Amniotic epithelial cell (primary cell): ENCODE measurements at places on chromosomes 16 and 17.

DNA sequence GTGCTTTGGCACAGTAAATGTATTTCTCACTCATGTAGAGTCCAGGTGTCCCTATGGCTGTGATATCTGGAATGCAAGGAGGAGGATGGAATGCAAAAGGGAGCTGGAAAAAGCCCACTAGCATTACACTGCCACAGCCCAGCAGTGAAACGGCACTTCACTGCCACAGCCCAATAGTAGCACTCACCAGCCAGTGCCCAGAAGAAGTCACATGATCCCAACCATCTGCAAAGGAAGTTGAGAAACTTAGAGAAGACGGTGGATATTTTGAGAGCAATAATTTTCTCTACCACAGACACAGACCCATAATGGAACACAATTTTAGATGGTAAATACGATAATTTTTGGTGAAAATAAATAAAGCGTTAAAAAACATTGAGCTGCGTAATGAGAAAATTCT lies 51.8 kb downstream of the C16orf82 start:
- DNase-seq: no peak

DNA sequence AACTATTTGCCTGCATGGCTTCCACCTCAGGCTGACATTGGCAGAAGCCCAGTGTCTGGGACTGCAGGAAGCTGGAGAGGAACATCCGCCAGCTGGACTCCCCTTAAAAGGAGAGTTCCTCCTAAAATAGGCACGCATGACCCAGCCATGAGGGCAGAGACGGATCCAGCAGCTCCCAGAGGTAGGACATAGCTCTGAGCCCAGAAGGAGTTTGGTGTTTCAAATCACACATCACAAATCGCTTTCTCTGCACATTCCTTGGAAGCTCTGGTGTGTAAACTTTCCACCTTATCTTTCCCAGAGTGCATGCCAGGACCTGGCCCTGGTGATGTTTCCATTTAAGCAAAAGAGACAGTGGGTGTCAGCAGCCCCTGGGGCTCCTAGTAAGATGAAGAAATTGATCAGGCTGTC lies 231.1 kb upstream of the CDH5 start:
- DNase-seq: peak; percentile 61

DNA sequence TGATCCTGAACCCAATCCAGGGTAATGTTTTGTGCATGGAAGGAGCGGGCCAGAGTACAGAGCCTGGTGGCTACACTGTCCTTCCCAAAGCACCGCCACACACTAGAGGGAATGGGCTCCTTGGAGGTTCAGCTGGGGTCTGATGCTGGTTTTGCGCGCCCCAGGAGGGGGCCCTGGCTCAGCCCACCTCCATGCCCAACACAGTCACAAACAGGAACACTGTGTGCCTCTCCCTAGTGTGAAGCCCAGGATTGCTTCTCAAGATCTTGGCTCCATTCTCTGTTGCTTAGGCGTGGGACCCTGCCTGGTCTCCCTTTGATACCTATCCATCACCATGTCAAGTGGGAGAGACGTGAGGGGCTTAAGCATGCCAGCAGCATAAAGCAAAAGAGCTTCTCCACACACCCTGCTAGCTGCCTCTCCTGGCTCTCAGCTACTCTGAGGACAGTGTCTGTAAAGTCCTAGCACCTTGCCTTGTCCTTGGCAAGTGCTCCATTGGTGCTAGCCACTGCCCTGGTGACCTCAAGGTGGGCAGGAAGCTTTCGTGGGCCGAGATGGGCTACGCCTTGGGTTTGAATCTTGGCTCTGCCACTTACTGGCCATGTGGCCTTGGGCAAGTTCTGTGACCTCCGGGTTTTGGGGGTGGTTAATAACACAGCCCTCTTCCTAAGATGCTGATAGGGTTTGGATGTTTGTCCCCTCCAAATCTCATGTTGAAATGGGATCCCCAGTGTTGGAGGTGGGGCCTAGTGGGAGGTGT lies 122.2 kb downstream of the C16orf78 start:
- no peak for DNase-seq

- DNase-seq: no peak
These were observed 6.3 kb downstream of the RCVRN start for GRCh38 chr17:9898812-9899211.

GRCh38 chr17:50517504-50518383 lies 9.5 kb downstream of the MYCBPAP start:
- no peak for DNase-seq

- no peak for DNase-seq
These were observed 41.5 kb downstream of the RPTOR start for GRCh38 chr17:80585890-80586845.

GRCh38 chr16:89184933-89185794 lies 13.6 kb downstream of the CDH15 start:
- no peak for DNase-seq

GRCh38 chr17:64777415-64778239 lies 115.5 kb upstream of the SMURF2 start:
- no peak for DNase-seq

GRCh38 chr17:43587647-43588046 lies 41.5 kb upstream of the ETV4 start:
- no peak for DNase-seq

GRCh38 chr16:62832214-62832613 lies 796.0 kb upstream of the CDH8 start:
- no peak for DNase-seq

GRCh38 chr17:52027081-52027480 lies 131.4 kb downstream of the CA10 start:
- no peak for DNase-seq

- no peak for DNase-seq
These were observed 14.0 kb downstream of the SUPT6H start for GRCh38 chr17:28675980-28676379.

DNA sequence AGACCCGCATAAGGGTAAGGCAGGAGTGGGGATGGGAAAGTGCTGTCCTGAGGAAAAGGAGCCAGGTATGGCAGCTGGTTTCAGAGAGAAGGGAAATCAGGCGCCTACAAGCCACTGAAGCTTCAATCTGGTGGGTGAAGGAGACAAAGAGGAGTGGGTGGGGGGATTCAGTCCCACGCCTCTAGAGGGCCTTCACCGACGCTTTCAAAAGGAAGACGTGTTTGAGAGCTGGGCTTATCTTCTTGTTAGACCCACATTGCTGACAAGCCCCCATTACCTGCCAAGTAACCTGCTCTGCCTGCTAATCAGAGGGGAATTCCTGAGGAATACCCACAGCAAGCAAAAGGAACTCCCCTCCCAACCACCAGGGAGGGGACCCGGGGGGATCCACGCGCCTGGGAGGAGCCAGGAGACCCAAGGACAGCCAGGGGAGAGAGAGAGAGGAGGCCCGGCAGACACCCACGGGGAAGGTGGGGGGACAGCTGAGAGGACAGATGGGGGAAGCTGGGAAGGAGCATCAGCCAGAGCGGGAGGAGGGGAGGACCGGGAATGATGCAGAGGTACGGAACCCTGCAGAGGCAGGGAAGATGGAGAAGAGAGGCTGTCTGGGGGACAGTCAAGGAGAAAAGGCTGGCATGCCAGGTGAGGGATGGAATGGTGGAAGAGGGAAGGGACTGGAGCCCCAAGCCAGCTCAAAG lies 1.0 kb downstream of the MTMR4 start:
- DNase-seq: no peak

- no peak for DNase-seq
These were observed 52.2 kb upstream of the STH start for GRCh38 chr17:45946841-45947256.

DNA sequence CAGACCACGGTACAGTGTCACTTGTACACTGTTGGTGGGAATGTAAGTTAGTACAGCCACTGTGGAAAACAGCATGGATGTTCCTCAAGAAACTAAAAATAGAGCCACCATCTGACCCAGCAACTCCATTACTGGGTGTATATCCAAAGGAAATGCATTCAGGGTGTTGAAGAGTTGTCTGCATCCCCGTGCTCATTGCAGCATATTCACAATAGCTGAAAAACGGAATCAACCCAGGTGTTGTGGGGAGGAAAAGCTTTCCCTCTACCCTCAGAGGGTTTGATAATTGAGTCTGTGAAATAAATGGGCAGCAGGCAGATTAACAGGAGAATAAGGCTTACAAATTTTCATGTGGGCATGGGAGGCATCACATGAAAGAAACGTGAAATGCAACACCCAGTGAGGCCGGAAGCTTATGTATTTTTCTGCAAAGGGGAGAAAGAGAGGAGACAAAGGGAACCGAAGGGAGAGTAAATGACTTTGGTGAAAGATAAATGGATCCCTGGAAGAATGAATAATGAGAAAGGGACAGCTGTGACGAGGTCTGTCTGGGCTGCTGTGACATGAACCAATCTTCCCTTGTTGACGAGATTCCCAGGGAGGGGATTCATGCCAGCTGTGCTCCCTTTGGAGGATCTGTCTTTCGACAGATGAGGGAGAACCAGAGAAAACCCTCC lies 106.2 kb downstream of the KCNJ12 start:
- DNase-seq: no peak
